ENCODE measurements at places on chromosomes 2 and 18.
A peak's percentile ranks its signal among the peaks of the same experiment; 100 is the strongest.

- no peak for DNase-seq
Observed at GRCh38 chr2:106105151-106105922, 88.8 kb downstream of the UXS1 start.

DNA sequence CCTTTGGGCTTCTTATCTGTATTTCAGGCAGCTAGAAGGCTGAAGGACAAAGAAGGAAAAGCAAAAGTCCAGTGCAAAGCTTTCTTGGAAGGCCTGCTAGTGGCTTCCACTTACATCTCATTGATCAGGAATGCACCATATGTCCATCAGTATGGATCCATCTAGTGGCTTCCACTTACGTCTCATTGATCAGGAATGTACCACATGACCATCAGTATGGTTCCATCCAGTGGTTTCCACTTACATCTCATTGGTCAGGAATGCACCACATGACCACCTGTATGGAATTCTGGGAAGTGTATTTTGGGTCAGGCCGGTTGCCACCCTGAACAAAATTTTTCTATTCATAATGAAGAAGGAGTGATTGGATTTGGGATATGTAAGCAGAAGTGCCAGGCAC, 70.6 kb downstream of the LYPD6 start:
- DNase-seq = no peak

- no peak for DNase-seq
Observed at GRCh38 chr2:158747281-158747680, 47.8 kb upstream of the DAPL1 start.

- DNase-seq = no peak
Observed at GRCh38 chr18:5964108-5964507, 68.8 kb upstream of the TMEM200C start.

DNA sequence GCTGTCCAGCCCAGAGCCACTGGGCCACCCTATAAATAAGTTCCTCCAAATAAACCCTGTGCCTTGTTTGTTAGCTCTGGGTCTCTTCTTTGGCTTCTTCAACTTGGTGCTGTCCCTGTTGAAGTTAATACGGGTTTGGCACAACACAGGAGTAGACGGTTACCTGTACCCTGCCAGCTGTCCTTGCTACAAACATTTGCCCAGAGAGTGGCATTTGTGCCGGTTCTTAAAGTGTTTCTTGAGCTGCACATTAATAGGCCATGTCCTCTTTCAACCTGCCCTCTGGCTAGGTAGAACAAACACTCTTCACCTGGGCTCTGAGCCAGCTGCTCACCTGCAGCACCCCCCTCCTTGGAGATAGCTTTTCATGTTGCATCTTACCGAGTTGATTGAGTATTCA, 139.2 kb downstream of the NEDD4L start:
- DNase-seq = no peak

DNA sequence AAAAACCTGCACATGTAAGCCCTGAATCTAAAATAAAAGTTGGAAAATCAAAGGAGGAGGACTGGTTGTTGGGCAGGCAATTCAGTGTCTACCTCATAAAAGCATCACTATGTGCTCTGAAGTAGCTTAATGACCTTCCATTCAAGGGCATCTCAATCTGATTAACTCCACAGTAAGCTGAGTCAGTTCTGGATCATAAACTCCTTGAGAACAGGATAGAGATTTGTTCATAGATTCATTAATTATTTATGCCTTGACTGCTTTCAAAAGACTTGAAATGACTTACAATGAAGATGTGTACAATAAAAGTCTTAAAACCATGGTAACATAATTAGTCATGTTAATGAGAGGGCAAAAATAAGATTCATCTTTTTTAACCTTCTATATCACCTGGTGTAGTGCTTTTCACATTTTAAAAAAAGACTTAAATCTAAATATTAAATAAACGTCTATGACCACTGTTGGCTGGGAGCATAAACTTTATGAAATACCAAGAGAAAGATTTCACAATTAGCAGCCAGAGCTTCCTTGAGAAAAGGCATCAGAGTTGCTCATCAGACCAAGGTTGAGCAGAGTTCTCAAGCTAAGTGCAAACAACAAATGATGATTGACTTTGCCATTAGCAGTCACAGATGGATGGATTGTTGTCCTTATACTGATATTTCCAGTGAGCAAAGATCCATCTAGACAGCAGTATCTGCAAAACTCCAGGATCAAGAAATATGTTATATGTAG, 237.3 kb upstream of the THUMPD2 start:
- DNase-seq = no peak

- no peak for DNase-seq
Observed at GRCh38 chr2:27973592-27973991, 83.1 kb downstream of the BABAM2 start.

GRCh38 chr2:95058989-95059641, 33.6 kb downstream of the MAL start:
- DNase-seq = no peak

DNA sequence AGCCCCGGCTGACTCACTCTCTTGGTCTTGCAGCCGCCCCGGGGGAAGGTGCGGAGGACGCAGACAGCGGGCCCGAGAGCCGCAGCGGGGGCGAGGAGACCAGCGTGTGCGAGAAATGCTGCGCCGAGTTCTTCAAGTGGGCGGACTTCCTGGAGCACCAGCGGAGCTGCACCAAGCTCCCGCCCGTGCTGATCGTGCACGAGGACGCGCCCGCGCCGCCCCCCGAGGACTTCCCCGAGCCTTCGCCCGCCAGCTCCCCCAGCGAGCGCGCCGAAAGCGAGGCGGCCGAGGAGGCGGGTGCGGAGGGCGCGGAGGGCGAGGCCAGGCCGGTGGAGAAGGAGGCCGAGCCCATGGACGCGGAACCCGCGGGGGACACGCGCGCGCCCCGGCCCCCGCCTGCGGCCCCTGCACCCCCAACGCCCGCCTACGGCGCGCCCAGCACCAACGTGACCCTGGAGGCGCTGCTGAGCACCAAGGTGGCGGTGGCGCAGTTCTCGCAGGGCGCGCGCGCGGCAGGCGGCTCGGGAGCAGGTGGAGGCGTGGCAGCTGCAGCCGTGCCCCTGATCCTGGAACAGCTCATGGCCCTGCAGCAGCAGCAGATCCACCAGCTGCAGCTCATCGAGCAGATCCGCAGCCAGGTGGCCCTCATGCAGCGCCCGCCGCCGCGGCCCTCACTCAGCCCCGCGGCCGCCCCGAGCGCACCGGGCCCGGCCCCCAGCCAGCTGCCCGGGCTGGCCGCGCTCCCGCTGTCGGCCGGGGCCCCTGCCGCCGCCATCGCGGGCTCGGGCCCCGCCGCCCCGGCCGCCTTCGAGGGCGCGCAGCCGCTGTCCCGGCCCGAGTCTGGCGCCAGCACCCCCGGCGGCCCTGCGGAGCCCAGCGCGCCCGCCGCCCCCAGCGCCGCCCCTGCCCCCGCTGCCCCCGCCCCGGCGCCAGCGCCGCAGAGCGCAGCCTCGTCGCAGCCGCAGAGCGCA, 12.7 kb downstream of the SALL3 start:
- no peak for DNase-seq

DNA sequence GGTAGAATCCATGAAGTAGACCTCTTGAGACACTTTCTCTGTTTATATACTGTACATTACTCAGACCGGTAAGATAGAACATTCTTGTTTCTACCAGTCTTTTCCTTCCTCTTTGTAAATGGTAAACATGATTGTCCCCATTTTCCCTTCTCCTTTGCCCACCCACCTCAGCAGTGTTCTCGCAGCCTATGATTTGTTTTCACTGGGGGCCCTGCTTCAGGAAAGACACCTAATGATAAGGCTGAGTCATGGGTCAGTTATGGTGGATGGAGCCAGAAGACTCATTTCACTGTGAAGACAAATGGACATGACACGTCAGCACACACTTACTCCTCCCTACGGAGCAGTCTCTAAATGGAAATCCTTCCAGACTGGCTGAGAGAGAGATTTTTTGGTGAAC, 23.7 kb downstream of the CENPO start:
- DNase-seq = peak; percentile 74

- DNase-seq = no peak
Observed at GRCh38 chr18:39990540-39990939, 1964.5 kb upstream of the PIK3C3 start.

DNA sequence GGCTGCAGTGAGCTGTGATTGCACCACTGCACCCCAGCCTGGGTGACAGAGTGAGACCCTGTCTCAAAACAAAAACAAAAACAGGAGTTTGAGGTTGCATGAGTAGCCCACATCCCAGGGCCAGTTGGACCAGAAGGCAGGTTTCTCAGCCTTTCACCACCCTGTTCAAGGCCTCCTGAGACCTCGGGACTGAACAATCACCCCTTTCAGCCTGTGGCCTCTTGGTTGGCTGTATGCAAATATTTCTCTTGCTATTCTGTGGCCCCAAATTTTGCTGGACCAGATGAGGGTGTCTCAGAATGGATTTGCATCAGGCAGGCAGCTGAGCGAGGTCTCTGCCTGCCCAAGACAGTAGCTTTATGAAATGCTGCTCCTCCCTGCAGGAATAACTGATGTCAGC, 56.9 kb downstream of the DPYSL5 start:
- DNase-seq = no peak

DNA sequence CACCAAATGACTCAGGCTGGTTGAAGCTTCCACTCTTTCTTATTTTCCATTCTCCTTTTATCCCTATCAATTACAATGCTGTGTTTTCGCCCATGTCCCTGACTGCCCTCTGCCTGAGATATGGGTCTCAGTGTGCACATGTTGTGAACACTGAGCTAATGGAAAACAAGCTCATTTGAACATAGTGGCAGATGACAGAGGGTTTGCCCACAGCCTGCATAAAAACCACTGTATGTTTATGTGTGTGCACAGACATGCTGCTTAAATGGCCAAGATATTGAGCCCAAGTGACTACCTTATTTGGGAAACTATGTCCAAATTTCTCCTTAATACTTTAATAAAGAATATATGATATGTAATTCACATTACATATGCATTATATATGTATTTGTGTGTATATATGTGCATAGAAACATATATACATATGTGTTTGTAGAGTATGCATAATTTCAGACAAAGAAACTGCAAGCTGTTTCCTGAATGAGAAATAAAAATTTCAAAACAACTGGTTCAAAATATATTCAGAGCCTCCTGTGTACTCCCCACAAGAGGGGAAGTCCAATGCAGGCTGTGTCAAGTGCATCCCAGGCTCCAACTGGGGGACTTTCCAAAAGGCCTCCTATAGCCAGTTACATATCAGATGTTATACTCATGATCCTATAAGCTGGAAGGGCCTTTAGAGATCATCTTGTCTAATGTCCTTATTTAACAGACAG, 92.7 kb upstream of the CD302 start:
- no peak for DNase-seq

DNA sequence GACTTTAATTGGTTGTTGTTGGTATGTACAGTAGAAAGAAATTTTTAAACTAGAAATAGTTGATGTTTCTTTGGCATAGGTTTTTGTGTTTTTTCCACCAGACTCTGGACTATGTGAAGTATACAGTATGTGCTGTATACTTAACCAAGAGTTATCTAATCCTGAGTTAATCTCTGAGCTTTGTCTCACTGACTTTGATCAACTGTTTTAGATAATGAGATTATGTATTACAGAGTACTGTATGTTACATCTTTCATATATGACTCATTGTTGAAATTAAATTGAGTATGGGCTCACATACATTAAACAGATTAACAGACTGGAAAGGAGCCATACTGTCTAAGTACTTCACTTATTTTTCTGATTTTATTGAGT, 38.0 kb downstream of the ACTR2 start:
- no peak for DNase-seq

DNA sequence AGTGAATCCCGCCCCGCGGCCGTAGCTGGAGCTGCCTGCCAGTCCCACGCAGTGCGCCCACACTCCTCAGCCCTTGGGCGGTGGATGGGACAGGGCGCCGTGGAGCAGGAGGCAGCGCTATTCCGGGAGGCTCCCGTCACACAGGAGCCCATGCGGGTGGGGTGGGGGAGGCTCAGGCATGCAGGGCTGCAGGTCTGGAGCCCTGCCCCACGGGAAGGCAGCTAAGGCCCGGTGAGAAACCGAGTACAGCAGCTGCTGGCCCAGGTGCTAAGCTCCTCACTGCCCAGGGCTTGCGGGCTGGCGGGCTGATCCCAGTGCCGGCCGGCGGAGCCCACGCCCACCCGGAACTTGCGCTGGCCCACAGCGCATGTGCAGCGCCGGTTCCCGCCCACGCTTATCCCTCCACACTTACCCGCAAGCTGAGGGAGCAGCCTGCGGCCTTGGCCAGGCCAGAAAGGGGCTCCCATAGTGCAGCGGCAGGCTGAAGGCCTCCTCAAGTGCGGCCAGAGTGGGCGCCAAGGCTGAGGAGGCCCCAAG, 1152.8 kb upstream of the CELF4 start:
- no peak for DNase-seq

DNA sequence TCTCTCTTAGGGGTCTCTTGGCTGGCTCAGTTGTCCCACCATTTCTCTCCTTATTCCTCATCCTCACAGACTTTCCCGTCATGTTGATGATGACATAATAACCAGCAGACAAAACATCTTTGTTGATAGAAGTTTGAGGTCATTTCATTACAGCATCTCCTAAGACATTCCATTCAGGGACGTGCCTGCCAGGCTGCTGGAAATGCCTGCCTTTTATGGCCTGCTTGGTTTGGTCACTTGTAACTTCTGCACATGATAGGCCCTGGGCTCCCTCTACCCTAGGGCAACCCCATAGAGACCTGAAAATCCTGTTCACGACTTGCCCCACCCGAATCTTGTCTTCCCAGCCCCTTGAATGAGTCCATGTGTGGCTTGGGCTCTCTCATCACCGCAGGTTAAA, 81.7 kb downstream of the SDC1 start:
- no peak for DNase-seq
